ENCODE measurements at places on chromosomes 1 and 21.

GRCh38 chr1:214234635-214235025 is 46.3 kb upstream of the SMYD2 start:
- no peak for DNase-seq

DNA sequence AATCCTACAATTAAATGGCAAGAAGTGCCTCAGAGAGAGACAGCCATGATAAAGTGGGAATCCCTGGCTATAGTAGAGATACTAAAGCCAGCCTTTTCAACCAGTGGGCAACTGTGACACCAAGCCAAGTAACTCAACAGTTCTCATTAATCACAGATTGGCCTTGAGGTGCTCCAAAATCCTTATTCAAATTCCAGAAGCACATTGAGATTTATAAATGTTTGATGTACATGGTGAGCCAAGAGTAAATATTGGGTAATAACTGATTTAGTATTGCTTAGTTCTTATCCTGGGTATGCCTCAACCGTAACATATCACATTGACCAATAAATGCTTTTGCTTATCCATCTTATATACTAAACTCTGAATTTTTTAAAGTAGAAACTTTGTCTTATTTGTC is 17.1 kb downstream of the HAO2 start:
- no peak for DNase-seq

- no peak for DNase-seq
Measured at GRCh38 chr1:207658408-207658807, 13.5 kb downstream of the CR1L start.

GRCh38 chr1:173870252-173871075 is 2.3 kb downstream of the ZBTB37 start:
- DNase-seq: peak; percentile 55

- no peak for DNase-seq
Measured at GRCh38 chr1:93667642-93668041, 14.0 kb downstream of the BCAR3 start.

- DNase-seq: no peak
Measured at GRCh38 chr21:31774031-31774430, 42.1 kb upstream of the SCAF4 start.

DNA sequence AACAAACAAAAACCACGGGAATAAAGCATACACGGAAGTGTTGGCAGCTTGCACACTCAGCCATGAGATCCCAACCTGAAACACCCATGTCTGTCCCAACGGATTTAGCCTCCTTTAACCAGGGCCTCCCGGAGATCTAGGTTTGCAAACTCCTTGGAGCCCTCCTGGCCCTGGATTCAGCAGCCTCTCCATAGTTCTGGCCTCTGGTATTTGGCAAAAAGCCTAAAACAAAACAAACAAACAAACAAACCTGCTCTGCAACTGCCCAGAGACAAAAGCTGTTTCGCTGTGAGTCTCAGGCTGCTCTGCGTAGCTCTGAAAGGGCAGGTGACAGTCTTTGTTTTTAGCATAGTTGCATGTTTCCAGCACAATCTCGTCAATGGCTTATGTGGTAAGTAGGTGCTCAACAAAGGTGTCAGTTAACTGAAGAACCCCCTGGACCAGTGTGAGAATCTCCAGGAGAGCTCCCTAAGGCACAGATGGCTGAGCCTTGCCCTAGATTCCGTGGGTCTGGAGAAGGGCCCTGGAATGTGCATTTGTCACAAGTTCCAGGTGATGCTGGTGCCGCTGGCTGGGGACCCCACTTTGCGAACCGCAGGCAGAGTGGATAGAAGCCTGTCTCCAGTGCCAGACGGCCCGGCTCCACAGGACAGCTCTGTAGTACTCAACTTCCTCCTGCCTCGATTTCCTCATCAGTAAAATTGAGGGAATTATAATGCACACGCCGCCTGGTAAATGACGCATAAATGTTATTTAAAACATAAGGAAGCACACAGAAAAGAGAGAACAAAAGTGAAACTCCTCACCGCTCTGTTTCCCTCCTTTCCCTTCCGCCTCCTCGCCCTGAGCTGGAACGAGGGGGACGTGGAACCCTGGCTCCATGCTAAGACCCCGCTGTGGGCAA is 86.2 kb downstream of the RIPK4 start:
- DNase-seq: no peak

- peak; percentile 53 for DNase-seq
Measured at GRCh38 chr1:231590453-231591198, 36.0 kb upstream of the DISC1 start.

GRCh38 chr1:52574594-52574993 is 21.7 kb upstream of the TUT4 start:
- DNase-seq: no peak

GRCh38 chr1:244335456-244335855 is 116.3 kb downstream of the ADSS2 start:
- no peak for DNase-seq

- DNase-seq: no peak
Measured at GRCh38 chr1:23545851-23546250, 13.4 kb downstream of the ID3 start.

GRCh38 chr1:233253832-233254331 is 41.6 kb downstream of the PCNX2 start:
- no peak for DNase-seq

DNA sequence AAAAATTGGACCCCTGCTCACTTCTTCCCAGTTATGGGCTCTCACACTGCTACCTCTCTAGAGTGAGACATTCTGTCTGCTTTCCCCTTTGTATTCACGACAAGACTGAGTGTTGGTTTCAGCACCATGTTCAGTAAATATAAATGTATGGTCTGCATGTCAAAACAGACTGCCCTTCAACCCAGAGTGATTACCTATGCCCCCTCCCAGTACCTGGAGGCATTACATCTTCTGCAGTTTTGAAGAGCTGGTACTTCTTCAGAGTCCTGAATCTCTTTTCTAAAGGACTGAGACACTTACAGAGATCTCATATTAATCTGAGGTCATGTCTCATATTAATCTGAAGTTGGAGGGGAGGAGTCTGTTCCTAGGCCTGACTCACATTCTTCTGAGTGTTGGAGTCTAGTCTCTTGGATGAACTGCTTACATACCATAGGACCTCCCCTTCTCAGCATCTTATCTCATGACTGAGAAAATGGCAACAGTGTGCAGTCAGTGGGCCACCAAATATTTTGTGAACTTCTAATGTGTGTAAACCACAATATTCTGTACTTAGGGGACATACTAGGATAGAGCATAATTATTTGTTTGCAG is 80.3 kb downstream of the RGL1 start:
- no peak for DNase-seq
